Sigmoid colon (tissue), 7 donors: ENCODE measurements at places on chromosomes 13 and 19. TPM values are rescaled to one million over a fixed set of nuclear protein-coding genes. Genes with fewer than 3 reads are reported as not detected.

DNA sequence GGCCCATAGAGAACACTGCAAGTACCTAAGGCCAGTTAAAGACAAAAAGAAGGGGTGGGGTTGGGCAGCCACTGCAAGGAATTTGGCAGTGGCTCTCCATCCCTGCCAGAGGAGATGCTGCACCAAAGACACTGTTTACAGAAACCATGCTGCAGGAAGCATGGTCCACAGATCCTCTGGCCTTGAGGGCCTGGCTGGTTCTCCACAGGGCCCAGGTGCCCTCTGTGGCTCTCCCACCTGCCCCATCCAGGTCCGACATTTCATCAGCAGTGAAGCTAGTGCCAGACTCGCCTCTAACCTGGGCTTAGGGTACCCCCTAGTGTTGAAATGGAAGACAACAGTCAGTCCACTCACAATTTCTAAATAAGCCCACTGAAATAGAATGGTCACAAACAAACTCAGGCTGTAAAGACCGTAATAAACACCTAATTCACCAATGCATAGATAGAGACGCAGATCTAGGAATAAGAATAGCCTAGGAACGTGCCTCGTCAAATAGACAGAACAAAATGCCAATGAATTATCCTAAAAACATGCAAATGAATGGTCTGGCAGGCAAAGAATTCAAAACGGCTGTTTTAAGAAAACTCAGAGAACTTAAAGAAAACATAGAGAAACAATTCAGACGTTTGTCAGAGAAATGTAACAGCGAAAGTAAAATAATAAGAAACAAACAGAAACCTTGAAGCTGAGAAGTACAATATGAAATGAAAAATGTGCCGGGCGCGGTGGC, 23.3 kb downstream of the LYPD4 start:
- DNase-seq: no peak

- DNase-seq: no peak
Observed at GRCh38 chr13:98886587-98887230, 91.2 kb downstream of the DOCK9 start.

- DNase-seq: no peak
Observed at GRCh38 chr13:29952245-29952644, 101.8 kb upstream of the UBL3 start.

DNA sequence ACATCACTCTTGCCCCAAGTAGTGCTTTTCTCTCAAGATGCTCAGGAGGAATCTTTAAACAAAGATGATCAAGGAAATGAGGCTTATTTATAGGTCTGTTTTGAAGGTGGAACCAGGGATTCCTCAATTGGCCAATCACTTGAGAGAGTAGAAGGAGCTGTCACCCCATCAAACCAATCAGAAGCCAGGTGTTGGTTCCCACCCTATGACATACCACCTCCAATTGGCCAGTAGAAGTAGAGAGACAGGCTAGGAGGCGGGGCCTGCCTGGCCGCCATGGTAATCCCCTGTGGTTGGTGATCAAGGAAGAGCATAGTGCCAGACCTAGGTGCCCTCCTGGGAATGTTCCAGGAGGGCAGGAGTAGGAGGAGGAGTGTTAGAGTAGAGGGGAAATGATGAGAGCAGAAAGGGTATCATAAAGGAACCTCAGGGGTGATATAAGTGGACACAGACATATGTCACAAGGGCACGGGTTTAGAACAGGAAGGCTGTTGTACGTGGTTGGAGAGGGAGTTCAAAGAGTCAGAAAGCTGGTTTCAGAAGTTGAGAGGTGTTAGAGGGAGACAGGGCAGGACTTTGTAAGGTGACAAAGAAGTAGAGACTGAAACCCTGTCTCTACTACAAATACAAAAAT, 10.5 kb downstream of the PMIS2 start:
- DNase-seq: no peak

UTP14C gene
- total RNA-seq: 15.5 TPM
